Kidney tubule cell (primary cell): ENCODE measurements at places on chromosomes 5 and 9.

- DNase-seq: no peak
Measured at GRCh38 chr5:180724944-180725343, 14.9 kb downstream of the OR2Y1 start.

DNA sequence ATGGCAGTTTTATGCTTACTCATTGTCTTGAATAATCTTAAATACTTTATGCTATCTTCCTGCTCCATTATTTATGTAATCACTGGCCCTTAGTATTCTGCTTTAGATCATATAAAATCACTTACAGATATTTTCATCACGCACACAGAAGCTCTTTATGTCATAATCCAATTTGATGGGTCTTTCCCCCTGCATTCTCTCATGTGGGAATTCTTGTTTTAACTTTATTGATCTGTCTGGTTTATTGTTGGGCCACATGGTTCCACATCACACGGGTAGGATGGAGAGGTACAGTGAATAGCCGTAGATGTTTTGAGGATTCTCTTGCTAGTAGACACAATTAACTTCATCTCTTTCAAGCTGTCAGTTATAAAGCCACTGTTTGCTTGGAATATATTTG lies 27.0 kb downstream of the PLPPR1 start:
- DNase-seq: no peak

DNA sequence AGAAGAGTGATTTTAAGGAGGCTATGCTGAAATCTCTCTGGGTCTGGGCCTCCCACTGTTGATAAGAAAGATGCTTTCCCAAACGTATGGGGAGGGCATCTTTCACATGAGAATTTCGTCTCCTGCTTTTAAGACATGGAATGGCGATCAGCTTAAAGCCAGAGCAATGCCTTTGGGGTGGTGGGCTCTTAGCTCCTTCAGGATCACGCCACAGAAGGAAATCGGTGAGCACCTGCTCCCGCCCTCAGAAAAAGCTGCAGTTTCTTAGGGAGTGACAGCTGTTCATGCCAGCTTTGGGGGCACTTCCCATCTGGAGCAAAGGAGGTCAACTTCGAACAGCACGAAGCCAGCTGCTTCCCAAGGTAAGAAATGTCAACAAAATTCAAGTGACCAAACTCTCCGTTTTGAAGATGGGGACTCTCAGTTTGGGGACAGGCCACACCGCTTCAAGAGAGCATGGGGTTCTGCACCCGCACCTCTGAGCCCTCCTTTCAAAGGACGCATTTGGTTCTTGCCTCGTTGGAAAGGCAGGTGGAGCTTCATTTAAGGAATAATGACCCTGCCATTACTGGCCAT lies 39.0 kb downstream of the TRIP13 start:
- no peak for DNase-seq

- no peak for DNase-seq
Measured at GRCh38 chr5:132132138-132132537, 58.5 kb downstream of the CSF2 start.

GRCh38 chr9:112546149-112547012 lies 59.8 kb downstream of the KIAA1958 start:
- DNase-seq: no peak

DNA sequence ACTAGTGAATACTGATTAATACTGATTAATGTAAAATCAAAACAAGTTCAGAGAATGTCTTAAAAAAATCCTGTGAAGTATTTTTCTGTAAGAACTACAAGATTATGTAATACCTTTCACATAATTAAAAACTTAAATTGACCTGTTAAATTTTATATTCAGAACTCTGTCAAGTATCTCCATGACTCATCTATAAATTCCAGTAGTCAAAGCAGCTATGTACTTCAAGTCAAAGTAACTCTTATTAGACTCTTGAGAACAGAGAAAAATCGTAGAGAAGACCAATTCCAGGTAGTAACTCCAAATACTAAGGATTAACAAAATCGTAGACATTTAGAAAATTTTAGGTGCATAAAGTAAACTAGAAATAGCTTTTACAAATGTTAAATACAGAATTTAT lies 77.1 kb downstream of the HOMER1 start:
- DNase-seq: peak; percentile 7

DNA sequence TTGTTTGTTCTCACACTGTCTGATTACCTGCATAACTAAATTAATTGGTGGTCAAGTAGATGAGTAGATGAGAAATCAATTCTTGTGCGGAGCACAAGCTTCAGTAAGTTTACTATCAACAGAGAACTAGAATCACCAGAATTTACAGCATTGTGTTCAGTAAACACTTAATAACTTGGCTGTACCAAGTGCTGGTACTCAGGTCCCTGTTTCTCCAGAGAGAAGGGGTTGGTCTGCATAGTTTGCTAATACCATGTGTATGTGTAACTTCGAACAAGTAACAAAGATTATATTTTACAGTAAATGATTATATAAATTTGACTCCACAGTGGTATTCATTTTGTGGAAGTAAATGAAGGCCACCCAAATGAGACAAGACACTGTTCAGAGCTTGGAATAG lies 146.3 kb downstream of the PCSK5 start:
- no peak for DNase-seq

GRCh38 chr5:115070737-115071136 lies 99.0 kb downstream of the TRIM36 start:
- no peak for DNase-seq
